ENCODE measurements at places on chromosomes 5 and 9.

DNA sequence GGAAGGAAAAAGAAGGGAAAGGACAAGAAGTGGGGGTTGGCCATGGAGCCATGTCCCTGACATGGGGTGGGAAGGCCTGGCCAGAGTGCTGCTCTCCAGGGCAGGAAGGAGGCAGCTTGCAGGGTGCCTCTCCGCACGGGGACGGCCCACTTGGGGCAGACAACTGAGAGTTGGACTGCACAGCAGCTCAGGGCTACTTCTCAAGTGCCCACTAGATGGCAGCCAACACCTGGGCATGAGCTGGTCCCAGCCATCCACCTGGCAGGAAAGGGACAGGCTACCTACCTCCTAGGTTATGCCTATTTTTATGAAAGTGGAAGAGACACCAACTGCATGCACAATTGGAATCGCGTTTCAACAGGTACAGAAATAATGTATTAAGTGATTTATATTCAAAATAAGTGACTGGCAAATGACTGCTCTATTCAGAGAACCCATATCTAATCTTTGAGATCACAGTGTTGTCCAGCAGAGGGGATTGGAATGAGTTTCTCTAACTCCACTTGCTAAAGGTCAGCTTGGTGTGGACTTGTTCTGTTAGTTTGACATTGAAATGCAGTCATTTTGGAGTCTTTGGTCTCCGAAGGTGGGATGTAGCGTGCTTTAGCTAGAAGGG is 113.4 kb downstream of the SYK start:
- peak; percentile 91 for DNase-seq

- DNase-seq = no peak
Observed at GRCh38 chr5:112245656-112246055, 173.4 kb downstream of the EPB41L4A start.

GRCh38 chr5:151923866-151924476 is 680 bp downstream of the GLRA1 start:
- peak; percentile 16 for DNase-seq

- DNase-seq = no peak
Observed at GRCh38 chr5:32090755-32091128, 83.4 kb downstream of the GOLPH3 start.

DNA sequence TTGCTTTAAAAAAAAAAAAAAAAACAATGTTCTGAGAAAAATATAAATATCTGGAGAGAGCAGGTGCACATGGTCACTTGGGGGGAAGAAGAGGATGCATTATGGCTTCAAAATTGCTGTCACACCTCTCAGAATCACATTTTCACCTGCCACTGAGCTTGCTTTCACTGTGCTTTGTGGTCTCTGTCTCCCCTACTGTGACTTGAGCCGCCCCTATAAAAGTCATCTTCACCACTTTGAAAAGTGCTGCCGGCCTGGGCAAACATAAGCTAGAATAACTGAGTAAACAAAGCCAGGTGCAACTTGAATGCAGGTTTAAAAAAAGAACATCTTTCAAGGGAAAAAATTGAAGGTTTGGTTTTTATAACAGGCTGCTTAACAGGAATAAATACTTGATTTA is 368.1 kb upstream of the GRIA1 start:
- DNase-seq = no peak

DNA sequence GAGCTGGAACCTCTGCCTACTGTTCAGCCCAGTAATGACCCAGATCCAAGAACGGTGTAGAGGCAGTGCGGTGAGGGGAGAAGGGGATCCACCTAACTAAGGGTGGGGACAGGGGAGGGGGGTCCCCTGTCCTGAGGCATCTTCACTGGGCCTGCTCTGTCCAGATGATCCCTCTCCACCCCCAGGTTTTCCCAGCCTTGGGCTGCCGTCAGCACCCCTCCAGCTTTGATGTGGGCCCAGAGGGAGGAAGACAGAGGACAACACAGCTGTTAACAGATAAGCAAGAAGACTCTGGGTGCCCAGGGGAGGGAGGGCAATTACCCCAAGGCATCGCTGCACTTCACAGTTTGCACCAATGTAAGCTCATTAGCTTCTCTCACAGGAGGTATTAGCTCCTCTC is 19.3 kb downstream of the BICD2 start:
- DNase-seq = no peak

GRCh38 chr9:126334721-126335621 is 8.3 kb downstream of the MVB12B start:
- peak; percentile 13 for DNase-seq

DNA sequence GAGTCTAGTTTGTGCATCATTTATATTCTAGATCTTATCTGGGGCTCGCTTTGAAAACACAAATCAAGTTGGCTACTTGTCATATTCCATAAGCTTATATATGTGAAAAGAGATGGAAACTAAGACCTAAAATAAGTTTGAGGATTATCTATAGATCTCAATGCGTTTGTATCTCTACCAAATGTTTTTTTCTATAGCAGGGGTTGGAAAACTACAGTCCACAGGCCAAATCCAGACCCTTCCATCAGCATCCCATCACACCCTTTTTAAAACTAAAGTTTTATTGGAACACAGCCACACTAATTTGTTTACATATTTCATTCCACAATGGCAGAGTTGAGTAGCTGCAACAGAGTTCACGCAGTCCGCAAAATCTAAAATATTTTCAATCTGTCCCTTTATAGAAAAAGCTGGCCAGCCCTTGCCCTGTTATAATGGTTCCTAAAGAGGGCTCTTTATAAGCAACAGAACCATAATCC is 230.0 kb downstream of the ADAMTSL1 start:
- DNase-seq = no peak

DNA sequence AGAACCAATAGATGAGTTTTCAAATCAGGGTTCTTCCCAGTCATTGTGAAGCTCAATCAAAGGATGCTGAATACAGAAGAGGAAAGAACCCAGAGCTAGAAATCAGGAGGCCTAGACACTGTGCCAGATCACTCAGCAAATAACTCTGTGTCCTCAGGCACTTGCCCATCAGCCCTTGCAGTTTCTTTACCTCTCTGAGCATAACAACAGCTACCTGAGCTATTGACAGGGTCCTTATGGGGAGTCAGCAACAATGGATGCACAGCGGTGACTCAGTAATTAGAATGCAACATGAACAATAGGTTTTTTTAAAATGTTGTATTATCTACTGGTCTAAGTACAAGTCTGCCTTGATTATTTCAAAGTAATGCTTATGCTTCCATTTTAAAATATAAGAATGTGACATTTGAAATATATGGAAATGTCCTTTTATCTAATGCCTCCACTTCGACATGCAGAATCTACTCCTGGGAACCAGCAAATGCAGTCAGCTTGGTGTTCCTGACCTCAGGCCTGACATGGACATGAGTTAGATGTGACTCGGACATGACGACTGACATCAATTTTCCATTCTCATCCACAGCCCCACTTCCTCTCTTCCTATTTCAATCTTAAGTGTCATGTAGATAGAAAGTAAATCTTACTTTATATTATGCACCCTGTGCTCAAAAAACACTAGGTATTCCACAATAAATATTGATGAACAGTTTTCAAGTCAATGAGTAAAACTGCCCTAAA is 155.0 kb downstream of the TLE1 start:
- no peak for DNase-seq

DNA sequence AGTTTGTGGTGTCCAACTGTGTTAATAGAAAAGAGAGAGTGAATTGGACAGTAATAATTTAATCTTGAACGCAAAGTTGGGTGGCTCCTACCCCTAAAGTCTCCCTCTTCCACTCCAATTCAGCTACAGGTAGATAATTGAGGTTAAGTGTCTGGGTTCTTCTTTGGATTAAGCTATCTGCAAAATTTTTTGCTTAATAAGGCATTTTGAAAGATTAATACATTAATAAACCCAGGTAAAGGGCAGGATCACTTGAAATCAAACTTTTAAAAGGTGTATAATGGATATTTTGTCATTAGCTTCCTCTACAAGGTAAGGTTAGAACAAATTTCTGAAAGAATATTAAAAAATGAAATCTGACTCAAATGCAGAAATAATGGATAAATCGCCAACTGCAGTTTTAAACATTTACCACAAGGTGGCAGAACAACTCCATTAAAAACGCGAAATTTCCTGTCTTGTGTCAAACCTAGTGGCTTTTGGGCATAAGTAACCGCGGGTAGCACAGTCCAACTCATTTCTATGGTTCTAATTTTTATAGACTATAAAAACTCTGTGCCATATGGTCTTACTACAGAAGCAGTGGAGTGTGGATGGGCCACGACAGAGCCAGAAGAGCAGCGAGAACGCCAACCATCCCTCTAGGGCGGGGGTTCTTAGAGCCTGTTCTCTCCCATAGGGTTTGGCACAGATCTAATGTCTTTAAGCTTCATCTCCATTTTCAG is 276.5 kb downstream of the ARHGEF28 start:
- DNase-seq = peak; percentile 49

DNA sequence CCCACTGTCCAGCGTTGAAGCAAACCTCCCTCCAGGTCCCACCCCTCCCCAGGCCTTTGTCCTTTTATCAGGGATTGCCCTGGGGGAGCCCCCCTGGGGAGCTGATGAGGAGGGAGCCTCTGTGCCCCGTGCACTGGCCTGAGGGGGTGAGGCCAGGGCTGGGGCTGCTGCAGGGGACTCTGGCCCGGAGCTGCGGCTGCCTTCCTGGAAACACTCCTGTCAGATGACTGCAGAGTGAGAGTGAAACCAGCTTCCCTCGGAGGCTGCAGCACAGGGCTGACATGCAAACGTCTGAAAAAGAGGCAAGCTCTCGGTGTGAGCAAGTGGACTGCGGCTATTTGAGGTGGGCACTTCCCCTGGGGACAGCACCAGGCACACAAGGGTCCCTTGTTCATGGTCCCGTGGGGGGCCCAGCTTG is 4.6 kb upstream of the TRAF2 start:
- DNase-seq = peak; percentile 78

DNA sequence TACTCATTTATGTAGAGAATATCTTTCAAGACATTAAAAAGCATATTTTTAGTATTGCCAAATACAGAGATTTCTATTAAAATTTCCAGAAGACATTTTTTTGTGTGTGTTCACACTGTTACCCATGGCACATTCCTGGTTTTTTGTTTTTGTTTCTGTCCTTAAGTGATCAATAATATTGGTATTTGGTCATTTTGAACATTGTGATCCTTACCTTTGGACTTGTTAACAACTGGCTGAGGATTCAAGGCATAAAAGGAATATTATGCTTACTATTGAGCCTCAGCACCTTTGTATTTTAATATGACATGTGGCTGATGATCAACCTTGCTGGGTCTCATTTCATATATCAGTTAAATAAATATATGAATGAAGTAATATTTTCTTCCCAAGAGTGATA is 41.9 kb downstream of the ITGA1 start:
- DNase-seq = no peak

- DNase-seq = no peak
Observed at GRCh38 chr5:138544181-138545134, 1.4 kb upstream of the ETF1 start.

DNA sequence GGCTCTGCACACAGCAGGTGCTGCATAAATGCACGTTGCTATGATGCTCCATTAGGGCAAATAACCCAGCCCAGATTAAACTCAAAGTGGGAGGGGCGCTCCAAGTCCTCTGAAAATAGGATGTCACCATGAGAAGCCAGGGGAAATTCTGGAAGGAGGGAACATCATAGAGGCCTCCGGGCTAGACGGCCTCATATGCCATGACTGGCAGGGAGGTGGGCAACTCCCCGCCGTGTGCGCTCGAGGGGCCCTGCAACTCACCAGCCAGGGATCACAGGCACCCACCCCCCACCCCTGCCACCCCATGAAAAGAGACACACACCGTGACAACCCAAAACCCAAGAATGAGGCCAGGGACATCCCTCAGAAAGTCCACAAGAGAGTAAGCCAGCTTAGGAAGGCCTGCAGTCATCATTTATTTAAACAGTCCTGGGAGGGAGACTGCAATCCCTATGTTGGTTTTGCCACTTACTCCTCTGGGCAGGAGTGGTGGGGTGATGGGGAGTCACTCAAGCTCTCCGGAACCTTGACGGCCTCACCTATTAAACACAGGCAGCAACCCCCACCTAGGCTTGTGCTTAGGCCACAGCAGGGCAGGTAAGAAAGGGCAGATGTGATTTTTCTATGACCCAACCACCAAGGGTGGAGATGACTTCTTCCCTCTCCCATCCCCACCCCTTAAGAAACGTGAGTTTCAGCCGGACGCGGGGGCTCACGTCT is 4.0 kb downstream of the VAV2 start:
- no peak for DNase-seq

GRCh38 chr9:92636627-92637026 is 33.3 kb downstream of the IPPK start:
- no peak for DNase-seq

DNA sequence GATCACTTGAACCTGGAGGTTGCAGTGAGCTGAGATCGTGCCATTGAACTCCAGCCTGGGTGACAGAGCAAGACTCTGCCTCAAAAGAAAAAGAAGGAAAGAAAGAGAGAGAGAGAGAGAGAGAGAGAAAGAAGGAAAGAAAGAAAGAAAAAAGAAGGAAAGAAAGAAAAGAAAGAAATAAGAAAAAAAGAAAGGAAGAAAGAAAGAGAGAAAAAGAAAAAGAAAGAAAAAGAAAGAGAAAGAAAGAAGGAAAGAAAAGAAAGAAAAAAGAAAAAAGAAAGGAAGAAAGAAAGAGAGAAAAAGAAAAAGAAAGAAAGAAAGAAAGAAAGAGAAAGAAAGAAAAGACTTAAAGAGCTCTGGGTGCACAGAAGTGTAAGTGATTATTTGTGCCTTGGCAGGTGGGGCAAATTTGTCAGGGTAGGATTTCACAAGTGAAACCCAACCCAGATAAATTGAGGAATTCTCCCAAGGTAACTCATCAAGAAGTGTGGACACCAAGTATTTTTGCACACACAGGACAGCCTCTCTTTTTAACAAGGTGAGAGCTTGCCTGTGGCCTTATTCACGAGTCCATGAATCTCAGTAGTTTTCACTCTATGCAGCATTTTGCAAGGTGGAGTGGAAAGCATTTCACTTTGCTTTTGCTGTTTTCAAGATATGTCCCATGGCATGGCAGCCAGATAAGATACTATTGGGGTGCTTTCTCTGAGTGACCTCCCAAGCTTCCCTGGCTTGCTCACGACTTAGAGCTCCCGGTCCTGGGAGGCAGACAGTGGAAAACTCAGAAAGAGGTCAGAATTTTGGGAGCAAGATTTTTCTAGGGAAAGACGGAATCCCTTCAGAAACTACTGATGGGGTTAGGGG is 57.8 kb downstream of the C9orf153 start:
- DNase-seq = no peak

GRCh38 chr9:124084087-124084486 is 72.5 kb downstream of the LHX2 start:
- no peak for DNase-seq

DNA sequence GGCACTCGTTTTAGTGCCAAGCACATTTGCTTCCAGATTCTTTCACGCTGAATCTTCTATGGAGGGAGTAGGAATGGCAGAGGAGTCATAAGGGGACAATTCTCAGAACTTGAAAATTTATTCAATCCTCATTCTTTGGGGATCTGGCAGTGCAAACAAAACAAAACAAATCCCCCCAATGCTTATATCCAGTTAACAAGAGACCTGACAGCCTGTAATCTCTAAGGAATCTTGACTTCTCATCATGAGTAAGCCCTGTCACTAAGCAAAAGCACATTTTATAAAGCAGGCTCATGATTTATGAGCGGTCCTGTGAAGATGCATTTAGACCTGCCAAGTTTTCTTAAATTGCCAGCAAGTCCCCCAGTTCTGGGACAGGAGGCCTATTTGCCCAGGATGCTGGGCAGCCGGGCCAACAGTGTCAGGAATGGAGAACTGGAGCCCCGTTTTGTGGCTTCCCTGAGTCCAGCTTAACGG is 513.9 kb downstream of the CTNND2 start:
- DNase-seq = no peak

GRCh38 chr5:39846144-39846543 is 421.4 kb upstream of the DAB2 start:
- no peak for DNase-seq
